T-cell (primary cell): ENCODE measurements at places on chromosomes 4 and X.
A peak's percentile ranks its signal among the peaks of the same experiment; 100 is the strongest.

GRCh38 chrX:122238801-122239200 is 945.3 kb upstream of the GRIA3 start:
- H3K4me1 ChIP-seq = no peaks in the 10 kb centered on the region
- H3K27me3 ChIP-seq = no peaks in the 10 kb centered on the region
- H3K36me3 ChIP-seq = no peaks in the 10 kb centered on the region
- no peak overlapping the region for H3K27ac ChIP-seq
- H3K4me3 ChIP-seq = no peak overlapping the region

GRCh38 chrX:106612393-106612763 is 600 bp downstream of the RADX start:
- H3K27me3 ChIP-seq = no peaks in the 10 kb centered on the region
- peaks cover 2% of the 10 kb centered on the region for H3K4me1 ChIP-seq
- H3K36me3 ChIP-seq = no peaks in the 10 kb centered on the region
- H3K4me3 ChIP-seq = peak overlapping the region; percentile 80
- peak; percentile 30 for DNase-seq

GRCh38 chrX:10278716-10279115 is 121.9 kb downstream of the CLCN4 start:
- no peak overlapping the region for H3K4me3 ChIP-seq
- no peaks in the 10 kb centered on the region for H3K36me3 ChIP-seq
- H3K27me3 ChIP-seq = no peaks in the 10 kb centered on the region

DNA sequence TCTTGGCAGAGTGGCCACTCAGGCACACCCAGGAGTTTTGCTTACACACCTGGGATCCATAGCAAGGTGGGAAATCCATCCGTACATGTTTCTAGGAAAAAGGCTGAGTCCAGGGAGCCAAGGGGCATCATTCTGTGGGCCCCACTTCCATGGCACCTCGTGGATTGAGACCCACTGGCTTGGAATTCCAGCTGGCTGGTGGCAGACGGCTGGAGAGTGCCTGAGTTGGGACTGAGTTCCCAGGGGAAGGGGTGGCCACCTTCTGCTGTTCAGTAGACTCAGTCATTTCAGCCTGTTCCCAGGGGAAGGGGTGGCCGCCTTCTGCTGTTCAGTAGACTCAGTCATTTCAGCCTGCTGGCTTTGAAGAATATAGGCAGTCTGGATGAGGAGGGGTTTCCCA is 366.0 kb upstream of the GRIA3 start:
- H3K27ac ChIP-seq = no peak overlapping the region
- DNase-seq = no peak
- H3K4me1 ChIP-seq = no peaks in the 10 kb centered on the region
- no peak overlapping the region for H3K4me3 ChIP-seq
- H3K36me3 ChIP-seq = no peaks in the 10 kb centered on the region

DNA sequence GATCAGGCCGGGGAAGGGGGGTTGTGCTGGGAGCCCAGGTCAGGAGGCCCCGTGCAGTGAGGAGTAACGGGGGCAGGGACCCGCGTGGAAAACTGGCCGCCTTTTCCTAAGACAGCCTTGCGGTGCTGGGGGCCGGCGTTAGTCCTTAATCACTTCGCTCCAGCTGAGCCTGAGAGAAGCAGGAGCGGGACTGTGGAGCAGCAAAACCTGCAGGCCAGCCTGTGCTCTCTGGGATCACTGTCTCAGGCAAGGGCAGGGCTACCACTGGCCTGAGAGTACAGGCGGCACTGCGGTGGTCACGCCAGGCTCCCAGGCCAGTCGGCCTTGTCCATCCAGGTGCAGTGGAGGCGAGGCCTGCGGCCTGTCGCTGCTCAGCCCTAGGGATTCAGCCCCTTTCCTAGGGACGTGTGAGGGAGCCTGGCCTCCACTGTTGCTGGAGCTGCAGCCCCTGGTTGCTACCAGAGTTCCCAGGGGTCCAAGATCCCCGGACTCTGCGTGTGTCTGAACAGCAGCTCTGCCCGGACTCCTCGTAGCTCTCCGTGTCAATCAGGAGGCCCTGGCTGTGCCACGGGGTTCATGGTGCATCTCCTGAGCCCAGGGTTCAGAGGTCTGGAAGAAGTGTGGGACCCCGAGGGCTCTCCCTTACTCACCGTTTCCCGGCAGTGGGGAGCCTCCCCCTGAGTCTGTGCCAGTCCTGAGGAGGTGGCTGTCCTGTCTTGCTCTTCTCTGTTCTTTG is 2141.7 kb upstream of the TENM3 start:
- H3K4me3 ChIP-seq = no peak overlapping the region
- no peaks in the 10 kb centered on the region for H3K27me3 ChIP-seq
- no peak overlapping the region for H3K27ac ChIP-seq
- no peaks in the 10 kb centered on the region for H3K36me3 ChIP-seq
- DNase-seq = no peak
- H3K4me1 ChIP-seq = no peaks in the 10 kb centered on the region

DNA sequence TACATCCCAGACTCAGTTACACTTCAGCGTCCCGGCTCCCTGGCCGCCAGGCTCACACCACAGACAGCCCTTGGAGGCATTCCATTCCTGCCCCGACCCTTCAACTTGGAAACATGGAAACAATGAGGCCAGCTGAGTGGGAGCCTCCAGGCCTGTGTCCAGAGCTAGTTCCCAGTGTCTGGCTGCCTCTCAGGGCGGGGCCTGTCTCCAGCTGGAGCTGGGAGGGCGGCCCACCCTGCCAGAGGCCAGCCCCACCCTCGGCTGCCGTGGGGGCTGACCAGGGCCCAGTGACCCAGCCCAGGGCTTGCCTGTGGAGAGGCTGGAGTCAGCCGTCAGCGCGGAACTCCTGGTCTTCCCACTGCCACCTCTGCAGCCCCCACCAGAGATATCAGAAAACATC is 37.4 kb upstream of the SPON2 start:
- no peak overlapping the region for H3K4me3 ChIP-seq
- H3K36me3 ChIP-seq = peaks cover 46% of the 10 kb centered on the region
- H3K27me3 ChIP-seq = no peaks in the 10 kb centered on the region
- no peak overlapping the region for H3K27ac ChIP-seq
- no peaks in the 10 kb centered on the region for H3K4me1 ChIP-seq
- no peak for DNase-seq

- peaks cover 2% of the 10 kb centered on the region for H3K27me3 ChIP-seq
- H3K36me3 ChIP-seq = no peaks in the 10 kb centered on the region
- no peak overlapping the region for H3K27ac ChIP-seq
- H3K4me1 ChIP-seq = peaks cover 10% of the 10 kb centered on the region
- no peak overlapping the region for H3K4me3 ChIP-seq
Observed at GRCh38 chr4:143354990-143355389, 18.3 kb downstream of the GAB1 start.

DNA sequence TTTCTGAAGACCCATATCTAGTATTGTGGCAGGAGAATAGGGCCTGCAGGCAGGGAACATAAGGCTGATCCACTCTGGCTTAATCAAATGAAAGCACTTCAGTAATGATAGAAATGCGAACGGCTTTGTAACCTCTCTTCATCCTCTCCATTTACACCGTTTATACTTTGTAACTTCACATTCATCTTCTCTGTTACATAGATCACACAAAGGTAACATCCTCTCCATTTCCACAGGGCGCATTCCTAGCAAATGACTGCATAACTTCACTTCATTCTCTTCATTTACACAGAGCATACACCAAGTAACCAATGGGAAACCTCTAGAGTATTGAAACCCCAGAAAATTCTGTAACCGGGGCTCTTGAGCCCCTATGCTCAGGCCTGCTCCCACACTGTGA is 65.5 kb upstream of the SLC34A2 start:
- peaks cover 3% of the 10 kb centered on the region for H3K27me3 ChIP-seq
- H3K4me3 ChIP-seq = no peak overlapping the region
- H3K4me1 ChIP-seq = no peaks in the 10 kb centered on the region
- no peak for DNase-seq
- H3K27ac ChIP-seq = no peak overlapping the region

DNA sequence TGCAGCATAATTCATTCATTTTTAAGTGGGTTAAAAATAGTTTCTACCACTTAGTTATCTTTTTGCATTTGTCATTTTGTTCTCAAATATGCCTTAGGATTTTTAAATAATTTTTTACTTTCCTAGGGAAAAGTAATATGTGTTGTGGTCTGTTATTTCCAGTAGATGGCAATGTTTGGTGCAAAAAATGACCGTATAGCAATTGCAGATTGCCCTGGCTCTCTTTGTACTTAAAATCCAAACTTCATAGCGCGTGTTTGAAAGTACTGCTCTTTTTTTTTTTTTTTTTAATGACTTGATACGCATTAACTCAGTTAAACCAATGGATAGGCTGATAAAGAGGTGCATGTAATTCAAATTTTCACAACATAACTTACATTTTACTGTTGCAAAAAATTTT is 74.4 kb upstream of the RBMX start:
- H3K4me1 ChIP-seq = no peaks in the 10 kb centered on the region
- no peaks in the 10 kb centered on the region for H3K36me3 ChIP-seq
- no peak for DNase-seq
- H3K4me3 ChIP-seq = no peak overlapping the region

DNA sequence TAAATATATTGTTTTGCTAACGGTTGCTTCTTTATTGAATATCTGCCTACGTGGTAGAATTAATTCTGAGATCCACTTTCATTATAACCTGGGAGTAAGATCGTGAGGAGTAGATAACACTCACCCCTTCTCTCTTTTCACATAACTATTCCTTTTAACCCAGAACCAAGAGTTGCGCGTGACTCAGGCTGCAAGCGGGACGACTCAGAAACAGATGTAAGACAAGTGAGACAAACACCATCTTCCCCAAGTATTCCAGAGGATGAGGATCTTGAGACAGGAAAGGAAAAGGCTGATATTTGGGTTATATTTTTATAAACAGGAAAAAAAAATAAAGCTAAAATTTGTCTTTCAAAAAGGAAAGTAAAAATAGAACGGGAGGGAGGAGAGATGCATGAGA is 318.8 kb upstream of the NOCT start:
- no peaks in the 10 kb centered on the region for H3K27me3 ChIP-seq
- no peaks in the 10 kb centered on the region for H3K4me1 ChIP-seq
- DNase-seq = no peak
- H3K27ac ChIP-seq = no peak overlapping the region

DNA sequence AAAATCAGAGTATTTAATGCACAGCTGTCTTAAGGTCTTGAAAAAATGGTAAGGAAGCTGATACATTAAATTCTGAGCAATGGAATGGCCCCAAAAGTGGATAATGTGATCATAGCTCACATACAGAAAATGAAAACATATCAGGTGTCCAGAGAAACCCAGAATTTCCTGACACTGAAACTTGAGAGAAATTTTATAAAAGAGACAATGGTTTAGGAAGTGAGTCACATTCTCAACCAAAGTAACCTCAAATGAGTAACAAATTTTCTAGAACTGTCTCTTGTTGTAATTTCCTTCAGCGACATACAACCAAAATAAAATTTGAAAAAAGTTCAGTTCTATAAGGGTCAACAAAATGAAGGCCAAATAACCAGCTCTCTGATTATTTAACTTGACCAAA is 37.4 kb upstream of the PACRGL start:
- no peaks in the 10 kb centered on the region for H3K27me3 ChIP-seq
- no peaks in the 10 kb centered on the region for H3K36me3 ChIP-seq
- no peak overlapping the region for H3K4me3 ChIP-seq
- no peak for DNase-seq

- DNase-seq = no peak
- no peaks in the 10 kb centered on the region for H3K4me1 ChIP-seq
- H3K27me3 ChIP-seq = no peaks in the 10 kb centered on the region
Observed at GRCh38 chr4:8345946-8346814, 76.6 kb downstream of the HTRA3 start.

DNA sequence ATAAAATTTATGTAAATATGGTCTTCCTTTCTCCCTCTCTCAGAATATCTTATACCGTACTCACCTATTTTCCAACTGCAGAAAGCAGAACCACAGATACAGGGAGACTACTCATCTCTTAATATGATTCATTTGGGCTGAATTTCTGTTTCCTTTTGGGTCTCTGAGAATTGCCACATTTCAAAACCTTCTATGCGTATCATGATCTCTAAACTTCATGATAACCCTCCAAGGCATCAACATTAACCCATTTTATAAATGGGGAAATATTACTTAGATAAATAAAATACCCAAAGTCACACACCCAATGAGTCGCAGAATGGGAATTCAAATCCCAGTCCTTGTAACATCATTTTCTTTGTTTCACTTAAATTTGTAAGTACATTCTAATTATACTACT is 16.6 kb upstream of the PRDM8 start:
- no peak for DNase-seq
- H3K4me1 ChIP-seq = peaks cover 22% of the 10 kb centered on the region
- H3K27me3 ChIP-seq = no peaks in the 10 kb centered on the region

- H3K27me3 ChIP-seq = no peaks in the 10 kb centered on the region
- peaks cover 1% of the 10 kb centered on the region for H3K4me1 ChIP-seq
- H3K27ac ChIP-seq = no peak overlapping the region
- H3K4me3 ChIP-seq = no peak overlapping the region
- H3K36me3 ChIP-seq = no peaks in the 10 kb centered on the region
- no peak for DNase-seq
Observed at GRCh38 chrX:124325732-124326131, 6.7 kb upstream of the TEX13D start.

- no peaks in the 10 kb centered on the region for H3K36me3 ChIP-seq
- no peaks in the 10 kb centered on the region for H3K27me3 ChIP-seq
- peaks cover 22% of the 10 kb centered on the region for H3K4me1 ChIP-seq
- H3K27ac ChIP-seq = no peak overlapping the region
Observed at GRCh38 chr4:2793586-2794485, 951 bp downstream of the SH3BP2 start.

GRCh38 chr4:176999935-177000543 is 207.3 kb upstream of the VEGFC start:
- no peaks in the 10 kb centered on the region for H3K36me3 ChIP-seq
- H3K27ac ChIP-seq = no peak overlapping the region
- H3K4me1 ChIP-seq = no peaks in the 10 kb centered on the region
- no peaks in the 10 kb centered on the region for H3K27me3 ChIP-seq
- no peak for DNase-seq

GRCh38 chr4:95524729-95525128 is 24.0 kb downstream of the UNC5C start:
- H3K4me1 ChIP-seq = no peaks in the 10 kb centered on the region
- H3K27me3 ChIP-seq = no peaks in the 10 kb centered on the region
- no peak for DNase-seq
- H3K27ac ChIP-seq = no peak overlapping the region

GRCh38 chr4:184953421-184953945 is 64.8 kb upstream of the HELT start:
- H3K4me1 ChIP-seq = no peaks in the 10 kb centered on the region
- no peaks in the 10 kb centered on the region for H3K36me3 ChIP-seq

- H3K27ac ChIP-seq = no peak overlapping the region
- no peaks in the 10 kb centered on the region for H3K27me3 ChIP-seq
- H3K4me3 ChIP-seq = no peak overlapping the region
- H3K36me3 ChIP-seq = no peaks in the 10 kb centered on the region
- DNase-seq = no peak
- H3K4me1 ChIP-seq = no peaks in the 10 kb centered on the region
Observed at GRCh38 chrX:42715701-42716262, 62.2 kb downstream of the PPP1R2C start.

DNA sequence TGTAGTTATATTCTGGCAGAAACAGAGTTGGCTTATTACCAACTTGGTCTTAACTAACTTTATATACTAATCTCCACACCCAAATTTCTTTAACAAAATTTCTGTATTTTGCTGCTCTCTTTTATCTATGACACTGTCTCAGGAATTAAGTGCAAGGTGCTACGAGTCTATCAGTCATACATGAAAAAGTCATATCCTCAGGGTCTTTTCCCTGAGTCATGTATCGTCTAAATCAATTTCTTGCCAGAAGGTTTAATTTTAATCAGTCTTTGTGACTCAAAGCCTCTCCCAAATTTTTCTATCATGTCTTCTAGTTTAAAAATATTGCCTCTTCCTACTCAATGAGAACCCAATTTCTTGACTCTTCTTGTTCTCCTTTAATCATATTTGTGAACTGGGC is 1803.6 kb upstream of the PCDH7 start:
- H3K27me3 ChIP-seq = no peaks in the 10 kb centered on the region
- H3K4me3 ChIP-seq = no peak overlapping the region
- H3K4me1 ChIP-seq = no peaks in the 10 kb centered on the region
- H3K27ac ChIP-seq = no peak overlapping the region
